ENCODE measurements at places on chromosomes 6 and 20.

DNA sequence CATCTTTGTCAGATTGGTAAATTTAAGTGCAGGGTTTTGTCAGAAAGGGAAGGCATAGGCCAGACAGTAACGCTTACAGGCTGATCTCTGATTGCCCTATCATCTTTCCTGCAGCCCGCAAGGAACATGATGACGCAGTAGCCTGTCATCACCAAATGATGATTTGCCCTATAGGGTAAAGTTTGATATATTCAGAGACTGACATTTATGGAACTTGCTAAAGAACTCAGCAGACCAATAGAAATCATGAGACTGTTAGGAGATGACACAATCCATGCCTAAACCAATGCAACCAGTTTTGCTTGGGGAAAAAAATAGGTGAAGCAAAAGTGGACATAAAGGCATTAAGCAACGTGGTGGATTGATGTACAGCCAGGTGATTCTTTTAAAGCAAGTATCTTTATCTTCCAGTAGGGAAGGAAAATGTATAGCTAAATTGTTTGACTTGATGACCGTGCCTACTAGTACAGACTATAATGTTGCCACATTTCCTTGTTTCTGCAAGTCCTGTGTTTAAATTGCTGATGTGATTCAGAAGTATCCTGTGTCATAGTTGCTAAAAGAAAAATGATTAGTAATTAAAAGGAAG is 2.4 kb downstream of the NUS1 start:
- no peak for DNase-seq

DNA sequence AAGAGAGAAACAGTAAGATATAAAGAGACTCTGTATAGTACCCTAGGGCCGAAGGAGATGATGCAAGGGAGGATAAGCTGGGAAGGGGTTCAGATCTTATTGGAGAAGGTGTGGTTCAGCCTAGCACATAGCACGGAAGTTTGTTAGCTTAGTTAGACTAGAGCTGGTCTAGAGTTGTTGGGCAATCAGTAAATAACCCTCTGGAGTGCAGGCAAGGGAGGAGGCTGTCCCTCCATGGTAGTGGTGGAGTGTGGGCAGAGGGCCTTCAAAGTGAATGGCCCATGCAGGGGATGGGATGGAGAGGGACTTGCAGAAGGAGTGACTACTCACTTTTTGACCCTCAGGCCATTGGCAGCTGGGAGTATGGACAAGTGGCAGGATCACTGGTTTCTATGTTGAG is 20.0 kb downstream of the TULP4 start:
- no peak for DNase-seq

DNA sequence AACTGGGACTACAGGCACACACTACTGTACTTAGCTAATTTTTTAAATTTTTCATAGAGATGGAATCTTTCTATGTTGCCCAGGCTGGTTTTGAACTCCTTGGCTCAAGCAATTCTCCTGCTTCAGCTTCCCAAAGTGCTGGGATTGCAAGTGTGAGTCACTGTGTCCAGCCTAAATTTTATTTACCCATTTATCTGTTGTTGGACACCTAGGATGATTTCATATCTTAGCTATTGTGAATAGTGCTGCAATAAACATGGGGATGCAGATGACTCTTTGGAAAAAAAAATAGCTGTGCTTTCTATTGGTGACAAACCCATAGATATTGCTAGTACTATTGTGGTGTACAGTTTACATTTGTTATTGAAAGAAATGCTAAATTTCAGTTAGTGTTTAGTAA is 19.6 kb upstream of the SYNCRIP start:
- DNase-seq: no peak

DNA sequence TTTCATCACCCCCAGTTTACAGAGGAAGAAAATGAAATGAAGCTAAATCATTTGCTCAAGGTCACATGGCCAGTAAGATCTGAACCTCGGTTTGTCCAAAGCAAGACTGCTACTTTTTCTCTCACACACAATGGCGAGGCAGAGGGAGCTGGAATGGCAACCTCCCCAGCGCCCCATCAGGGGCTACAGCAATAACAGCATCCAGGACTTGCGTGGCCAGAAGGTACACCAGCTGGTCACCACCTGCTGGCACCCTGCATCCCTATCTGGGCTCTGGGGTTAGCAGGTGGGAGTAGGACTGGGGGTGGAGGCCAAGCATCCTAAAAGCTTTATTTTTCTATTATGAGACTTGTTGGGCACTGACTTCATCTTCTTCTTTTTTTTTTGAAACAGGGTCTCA is 41.3 kb downstream of the TTI1 start:
- no peak for DNase-seq

DNA sequence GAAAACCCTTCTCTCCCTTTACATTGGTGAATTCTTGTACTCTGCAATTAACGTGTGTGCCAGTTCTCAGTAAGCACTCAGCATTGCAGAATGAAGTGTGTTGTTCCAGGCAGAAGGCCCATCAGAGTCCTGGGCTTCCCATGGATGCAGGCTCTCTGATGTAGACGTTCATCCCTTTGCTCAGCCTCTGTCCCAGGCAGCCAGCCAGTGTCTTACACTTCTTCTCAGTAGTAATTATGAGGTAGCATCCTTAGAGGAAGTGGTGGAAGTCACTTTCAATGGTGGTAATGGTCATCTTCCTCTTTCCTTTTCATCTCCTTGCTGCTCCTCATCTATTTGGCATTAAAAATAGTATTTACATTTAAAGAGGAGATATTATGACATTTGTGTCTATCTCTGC is 66.7 kb upstream of the FYN start:
- DNase-seq: no peak

DNA sequence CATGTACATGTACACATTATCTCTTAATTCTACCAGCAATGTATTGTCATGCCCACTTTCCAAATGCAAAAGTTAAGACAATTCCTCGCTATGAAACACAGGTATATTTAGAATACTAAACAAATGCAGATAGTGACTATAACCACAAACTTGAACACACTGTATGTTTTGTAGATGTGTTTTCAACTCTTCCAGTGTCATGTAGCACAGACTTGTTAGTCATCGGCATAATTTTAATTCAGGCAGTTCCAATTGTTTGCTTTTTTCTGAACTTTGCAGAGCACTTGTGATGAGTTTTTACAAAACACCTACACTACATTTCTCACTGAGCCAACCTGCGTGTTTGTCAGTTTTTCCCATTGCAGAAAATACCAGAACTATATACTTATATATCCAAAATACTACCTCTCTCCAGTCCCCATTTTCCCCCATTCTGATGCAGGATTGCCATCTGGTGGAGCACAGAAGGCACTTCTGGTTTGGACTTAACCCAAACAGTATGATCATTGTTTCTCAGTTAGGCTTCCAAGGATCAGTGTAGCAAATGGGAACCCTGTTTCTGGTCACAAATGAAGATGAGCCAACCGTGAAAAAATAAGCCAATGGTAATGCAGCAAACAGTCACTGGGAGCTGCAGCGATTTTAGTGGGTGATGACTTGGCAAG is 143.4 kb downstream of the ADGRB3 start:
- DNase-seq: no peak

DNA sequence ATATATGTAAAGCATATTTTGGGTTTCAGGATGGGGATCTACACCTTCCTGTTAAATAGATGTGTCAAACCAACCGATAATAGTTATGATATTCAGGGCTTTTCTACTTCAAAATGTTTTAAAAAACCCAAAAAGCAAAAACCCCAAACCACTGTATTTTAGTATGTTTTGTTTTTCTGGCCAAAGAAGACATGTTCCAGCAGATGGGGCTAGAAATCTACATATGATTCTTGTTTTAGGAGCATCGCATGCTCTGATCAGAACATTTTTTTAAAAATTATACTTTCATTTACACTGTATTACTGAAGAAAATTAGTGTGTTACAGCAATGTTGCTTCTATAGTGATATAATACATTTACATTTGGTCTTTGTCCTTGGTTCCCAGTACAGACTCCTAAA is 11.0 kb downstream of the RMND1 start:
- DNase-seq: no peak

- no peak for DNase-seq
These were observed 15.0 kb downstream of the GABBR1 start for GRCh38 chr6:29617782-29618554.

DNA sequence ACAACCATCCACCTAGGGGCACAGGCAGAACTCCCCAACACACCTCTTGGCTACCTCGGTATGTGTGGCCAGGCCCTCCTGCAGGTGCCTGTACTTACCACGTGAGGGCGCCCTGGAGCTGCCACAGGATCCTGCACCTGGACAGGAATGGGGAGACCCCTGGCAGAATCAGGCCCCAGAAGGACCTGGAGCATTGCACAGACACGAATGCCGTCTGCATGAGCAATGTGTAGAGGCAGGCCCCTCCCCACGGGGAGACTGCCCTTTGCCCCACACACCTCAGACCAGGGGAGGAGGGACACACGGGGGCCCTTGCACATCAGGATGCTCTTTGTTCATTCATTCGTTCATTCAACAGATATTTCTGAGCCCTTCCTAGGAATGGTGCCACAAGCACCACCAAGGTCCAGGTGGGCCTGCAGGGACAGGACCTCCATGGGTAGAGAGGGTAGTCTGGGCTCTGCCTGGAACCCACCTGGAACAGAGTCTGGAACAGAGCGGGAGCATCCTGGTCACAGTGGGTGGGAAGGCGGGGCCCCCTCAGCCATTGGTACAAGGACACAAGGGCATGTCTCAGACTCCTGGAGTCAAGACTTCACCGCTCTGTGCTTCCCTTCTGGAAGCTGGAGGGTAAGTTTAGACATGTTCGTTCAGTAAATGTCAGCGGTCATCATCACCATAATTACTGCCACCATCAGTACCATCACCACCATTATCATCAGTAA is 32.3 kb downstream of the YTHDF1 start:
- DNase-seq: peak; percentile 18

DNA sequence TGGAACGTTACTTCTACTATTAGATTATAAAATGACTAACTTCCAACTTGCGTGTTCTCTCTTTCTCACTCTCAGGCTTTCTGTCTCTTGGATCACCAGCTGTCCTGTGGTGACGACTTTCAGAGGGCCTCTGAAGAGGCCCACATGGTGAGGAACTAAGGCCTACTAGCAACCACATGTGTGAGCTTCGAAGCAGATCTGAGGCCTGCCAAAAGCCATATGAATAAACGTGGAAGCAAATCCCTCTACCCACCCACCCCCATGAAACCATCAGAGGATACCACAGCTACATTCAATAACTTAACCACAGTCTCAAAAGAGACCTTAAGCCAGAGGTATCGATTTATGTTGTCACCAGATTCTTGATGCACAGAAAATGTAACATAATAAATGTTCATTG is 13.5 kb upstream of the BMP5 start:
- DNase-seq: no peak

DNA sequence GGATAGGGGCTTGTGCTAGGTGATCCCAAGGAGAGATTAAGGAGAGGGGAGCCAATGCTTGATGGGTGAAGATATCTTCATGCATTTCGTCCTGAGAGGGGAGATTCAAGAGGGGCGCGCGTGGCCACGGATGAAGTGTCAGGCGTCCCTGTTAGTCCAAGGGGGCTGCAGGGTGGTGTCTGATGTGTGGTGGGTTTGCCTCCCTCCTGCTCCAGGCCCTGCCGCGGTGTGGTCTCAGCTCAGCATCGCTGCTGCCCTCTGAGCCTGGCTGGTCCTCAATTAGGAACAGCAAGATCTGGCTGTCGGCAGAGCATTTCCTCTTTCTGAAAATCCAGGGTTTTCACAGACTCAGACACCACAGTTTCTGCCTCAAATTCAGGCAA is 318.0 kb downstream of the THBS2 start:
- no peak for DNase-seq

GRCh38 chr6:28981833-28982475 is 23.2 kb downstream of the ZNF311 start:
- DNase-seq: peak; percentile 46

DNA sequence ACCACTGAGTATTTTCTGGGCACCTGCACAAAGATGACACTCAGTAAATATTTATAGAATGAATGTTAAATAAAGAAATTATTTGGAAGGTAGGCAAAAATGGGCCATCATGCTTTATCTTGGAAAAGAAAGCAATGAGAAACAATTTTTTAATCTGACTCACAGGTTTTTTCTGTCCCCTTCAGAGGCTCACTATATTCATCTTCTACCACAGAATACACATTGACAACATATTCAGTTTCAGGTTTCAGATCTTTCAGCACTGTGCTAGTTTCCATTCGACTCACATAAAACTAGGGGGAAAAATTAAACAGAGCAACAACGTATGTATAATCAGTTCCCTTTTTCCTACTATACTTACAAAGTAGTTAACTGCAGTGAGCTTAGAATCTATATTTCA is 58.3 kb downstream of the COL12A1 start:
- no peak for DNase-seq

GRCh38 chr20:33299111-33299603 is 16.1 kb downstream of the BPIFB1 start:
- DNase-seq: peak; percentile 51

- DNase-seq: no peak
These were observed 113.4 kb upstream of the CARMIL1 start for GRCh38 chr6:25165800-25166199.

- DNase-seq: no peak
These were observed 143.7 kb upstream of the PTPN1 start for GRCh38 chr20:50366270-50367103.

DNA sequence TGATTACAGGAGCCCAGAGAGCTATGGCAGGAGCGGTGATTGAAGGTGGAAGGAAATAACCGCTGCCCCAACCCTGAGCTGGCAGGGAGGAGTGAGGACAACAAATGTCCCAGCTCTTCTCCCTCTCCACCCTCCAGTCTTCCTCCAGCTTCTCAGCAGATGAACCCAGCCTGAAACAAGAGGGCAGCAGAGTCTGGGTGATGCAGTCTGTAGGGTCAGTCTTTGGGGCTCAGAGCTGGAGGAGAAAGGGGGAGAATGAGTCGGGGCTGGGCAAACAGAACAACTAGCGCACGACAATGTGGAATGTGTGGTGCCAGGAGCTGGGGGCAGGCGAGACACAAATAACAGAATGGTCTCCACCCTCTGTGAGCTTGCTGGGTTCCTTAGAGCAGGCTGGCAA is 4.5 kb upstream of the GUCA1A start:
- no peak for DNase-seq

GRCh38 chr6:21953831-21954801 is 342.7 kb downstream of the PRL start:
- no peak for DNase-seq

- DNase-seq: no peak
These were observed 80.2 kb upstream of the RNF217 start for GRCh38 chr6:124881898-124882578.

- no peak for DNase-seq
These were observed 4.4 kb downstream of the PGK2 start for GRCh38 chr6:49782725-49783124.

GRCh38 chr6:39979461-39980328 is 45.4 kb upstream of the MOCS1 start:
- DNase-seq: no peak

- no peak for DNase-seq
These were observed 175.6 kb upstream of the PDE7B start for GRCh38 chr6:135675862-135676261.

DNA sequence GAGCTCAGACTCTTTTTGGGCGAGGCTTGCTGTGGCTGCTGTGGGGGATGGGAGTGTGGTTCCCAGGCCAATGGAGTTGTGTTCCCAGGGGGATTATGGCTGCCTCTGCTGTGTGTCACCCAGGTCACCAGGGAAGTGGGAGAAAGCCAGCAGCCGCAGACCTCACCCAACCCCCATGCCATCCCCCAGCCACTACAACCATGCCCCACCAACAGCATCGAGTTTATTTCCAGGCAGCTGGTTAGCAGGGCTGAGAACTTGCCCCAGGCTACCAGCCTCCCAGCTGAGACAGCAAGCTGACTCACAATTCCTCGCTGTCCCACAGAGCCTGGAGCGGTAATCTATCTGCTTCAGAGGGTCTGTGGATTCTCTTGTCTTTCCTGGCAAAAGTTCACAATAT is 331.7 kb downstream of the FRK start:
- DNase-seq: no peak
